ENCODE measurements at places on chromosomes 6 and 20.
A peak's percentile ranks its signal among the peaks of the same experiment; 100 is the strongest.

DNA sequence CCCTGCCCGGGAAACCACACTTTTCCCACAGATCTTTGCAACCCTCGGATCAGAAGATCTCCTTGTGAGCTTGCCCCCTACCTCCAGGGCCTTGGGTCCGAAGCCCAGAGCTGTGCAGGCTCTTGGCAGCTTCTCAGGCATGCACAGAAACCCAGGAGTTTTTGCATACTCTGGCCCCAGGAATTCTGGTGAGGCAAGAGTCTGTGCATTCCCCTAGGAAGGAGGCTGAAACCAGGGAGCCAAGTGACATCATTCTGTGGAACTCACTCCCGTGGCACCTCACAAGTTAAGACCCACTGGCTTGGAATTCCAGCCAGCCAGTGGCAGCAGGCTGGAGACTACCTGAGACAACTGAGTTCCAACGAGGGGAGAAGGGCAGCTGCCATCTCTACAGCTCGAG lies 100.1 kb downstream of the TNFRSF21 start:
- DNase-seq = no peak

- no peak for DNase-seq
These were observed 173.3 kb downstream of the PRDM13 start for GRCh38 chr6:99779631-99780555.

- no peak for DNase-seq
These were observed 19.8 kb upstream of the TREM1 start for GRCh38 chr6:41306187-41306854.

GRCh38 chr20:43306837-43307236 lies 117.1 kb upstream of the PTPRT start:
- no peak for DNase-seq

- DNase-seq = no peak
These were observed 40.7 kb upstream of the PBOV1 start for GRCh38 chr6:138258991-138259390.

GRCh38 chr6:17998003-17998402 lies 10.6 kb upstream of the KIF13A start:
- no peak for DNase-seq

- DNase-seq = no peak
These were observed 167.0 kb upstream of the MYLIP start for GRCh38 chr6:15961635-15962448.

DNA sequence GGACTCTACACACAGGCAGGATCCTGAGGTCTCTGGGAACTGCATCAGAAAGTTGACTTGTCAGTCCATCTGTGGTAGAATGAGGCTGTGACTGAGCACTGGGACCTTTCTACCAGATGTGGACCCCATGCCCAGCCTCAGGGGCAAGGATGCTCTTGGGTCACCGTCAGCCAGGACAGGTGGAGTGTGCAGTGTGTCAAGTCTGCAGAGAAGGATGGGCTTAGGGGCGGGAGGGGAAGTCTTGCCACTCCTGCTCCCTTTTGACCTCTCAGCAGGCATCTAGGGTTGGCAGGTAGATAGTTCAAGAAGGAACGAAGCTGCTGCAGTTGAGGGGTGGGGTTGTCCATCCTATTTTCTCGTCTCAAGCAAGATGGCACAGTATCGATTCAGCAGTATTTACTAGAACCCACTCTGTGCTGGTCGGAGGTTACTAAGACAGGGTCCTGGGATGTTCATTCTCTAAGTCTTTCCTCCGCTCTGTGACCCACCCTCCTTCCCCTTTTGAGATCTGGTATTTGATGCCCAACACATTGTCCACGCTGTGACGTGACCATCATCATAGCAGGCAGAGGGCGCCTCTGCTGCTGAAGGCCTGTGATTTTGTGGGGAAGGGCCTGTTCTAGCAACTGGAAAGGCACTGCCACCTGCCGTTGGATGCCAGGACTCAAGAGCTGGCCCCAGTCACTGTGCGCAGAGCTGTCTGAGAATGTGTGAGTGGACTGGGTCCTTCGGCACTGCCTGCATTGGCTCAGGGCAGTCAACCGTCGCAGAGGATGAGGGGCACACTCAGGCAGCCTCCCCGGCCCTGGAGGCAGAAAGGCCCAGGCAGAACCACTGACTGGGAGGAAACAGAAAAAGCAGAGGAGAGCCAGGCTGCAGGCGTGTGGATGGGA lies 23.2 kb downstream of the RBCK1 start:
- DNase-seq = peak; percentile 30

GRCh38 chr6:169101036-169101805 lies 152.4 kb downstream of the THBS2 start:
- no peak for DNase-seq

- DNase-seq = no peak
These were observed 59.7 kb downstream of the KIF13A start for GRCh38 chr6:17927705-17928104.

DNA sequence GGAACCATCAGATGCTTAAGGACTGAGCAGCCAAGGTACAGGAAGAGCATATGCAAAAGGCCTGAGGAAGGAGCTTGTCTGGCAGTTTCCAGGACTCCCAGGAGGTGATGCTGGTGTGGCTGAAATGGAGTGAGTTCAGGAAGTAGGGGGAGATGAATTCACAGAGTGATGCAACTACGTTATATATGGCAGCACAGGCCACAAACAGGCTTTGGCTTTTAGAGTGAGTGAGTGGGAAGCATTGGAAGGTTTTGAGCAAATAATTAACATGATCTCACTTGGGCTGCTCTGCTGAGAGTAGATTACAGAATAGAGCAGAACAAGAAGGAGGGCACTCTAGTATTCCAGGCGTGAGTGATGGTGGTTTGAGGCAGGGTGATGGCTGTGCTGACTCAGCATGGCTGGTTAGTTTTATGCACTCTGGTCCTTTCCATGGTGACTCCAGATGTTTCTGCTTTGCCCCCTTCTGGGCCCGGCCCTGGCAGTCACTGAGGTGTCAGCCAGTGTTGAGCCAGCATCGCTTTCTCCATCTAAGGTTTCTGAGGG lies 6.5 kb downstream of the BTN2A2 start:
- no peak for DNase-seq

GRCh38 chr20:38057351-38057972 lies 23.9 kb downstream of the RPRD1B start:
- peak; percentile 73 for DNase-seq

DNA sequence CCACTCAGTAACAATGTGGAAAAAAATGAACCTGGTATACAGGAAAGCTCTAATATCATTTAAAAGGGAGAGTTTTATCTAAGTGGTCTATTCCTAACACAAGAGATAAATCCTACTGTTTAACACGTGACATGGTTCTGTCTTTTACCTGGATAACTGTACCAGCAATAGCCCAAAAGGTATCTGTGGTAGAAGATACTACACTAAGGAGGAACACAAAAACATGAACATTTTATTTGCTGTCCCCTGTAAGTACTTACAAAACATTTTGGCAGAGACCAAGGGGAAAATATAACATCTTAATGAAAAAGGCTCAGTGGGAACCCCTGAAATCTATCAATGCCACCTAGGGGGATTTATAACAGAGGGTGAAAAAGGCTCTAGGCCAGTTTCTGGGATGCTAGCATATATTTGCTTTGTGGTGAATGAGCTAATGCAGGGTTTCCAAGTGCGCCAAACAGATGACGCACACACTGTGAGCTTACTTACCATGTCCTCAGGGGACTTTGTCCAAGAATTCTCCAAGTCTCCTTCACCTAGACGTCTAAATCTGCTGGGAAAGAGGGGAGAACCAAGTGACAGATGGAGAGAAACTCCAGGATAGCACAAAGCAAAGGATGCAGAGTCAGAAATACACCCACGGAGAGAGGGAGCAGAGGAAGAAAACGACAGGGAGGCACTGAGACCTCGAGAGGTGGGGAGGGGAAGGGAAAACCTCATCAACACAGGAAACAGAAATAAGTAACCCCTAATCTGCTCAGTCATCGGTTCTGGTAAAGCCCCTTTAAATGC lies 147.9 kb upstream of the PRND start:
- DNase-seq = no peak

- DNase-seq = no peak
These were observed 199.2 kb upstream of the SUPT3H start for GRCh38 chr6:45576648-45577624.

- no peak for DNase-seq
These were observed 9.2 kb upstream of the TFAP2A start for GRCh38 chr6:10424040-10424439.

GRCh38 chr20:51360451-51361201 lies 181.9 kb downstream of the NFATC2 start:
- DNase-seq = no peak

DNA sequence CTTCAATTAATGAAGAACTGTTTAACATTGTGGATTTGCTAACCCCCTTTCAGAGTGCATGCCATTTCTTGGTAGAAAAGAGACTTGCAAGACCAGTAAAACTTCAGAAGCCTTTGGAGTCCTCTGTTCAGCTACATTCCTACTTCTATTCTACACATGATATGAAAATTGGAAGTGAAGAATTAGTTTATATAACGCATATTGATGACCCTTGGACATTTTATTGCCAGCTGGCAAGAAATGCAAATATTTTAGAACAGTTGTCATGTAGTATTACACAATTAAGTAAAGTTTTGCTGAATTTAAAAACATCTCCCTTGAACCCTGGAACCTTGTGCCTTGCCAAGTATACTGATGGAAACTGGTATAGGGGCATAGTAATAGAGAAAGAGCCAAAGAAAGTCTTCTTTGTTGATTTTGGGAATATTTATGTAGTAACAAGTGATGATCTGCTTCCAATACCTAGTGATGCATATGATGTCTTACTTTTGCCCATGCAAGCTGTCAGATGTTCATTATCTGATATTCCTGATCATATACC lies 3.3 kb downstream of the TDRD6 start:
- DNase-seq = no peak

DNA sequence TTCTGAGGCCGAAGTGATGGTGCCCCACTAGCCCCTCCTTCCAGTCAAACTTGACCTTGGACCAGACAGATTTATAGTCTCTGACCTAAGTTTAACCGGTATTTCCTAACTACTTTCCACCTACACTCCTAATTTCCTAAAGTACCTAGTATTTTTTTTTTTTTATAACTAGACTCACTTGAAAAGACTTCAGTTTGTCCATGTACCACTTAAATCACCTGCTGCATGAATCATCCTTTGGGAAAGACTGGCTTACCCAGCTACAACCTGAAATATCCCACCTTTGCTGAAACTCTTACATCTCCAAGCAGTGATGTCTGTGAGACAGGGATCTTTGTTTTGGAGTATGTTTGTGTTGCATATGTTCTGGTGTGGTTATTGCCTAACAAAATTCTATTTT lies 71.1 kb downstream of the ZDHHC14 start:
- DNase-seq = no peak

DNA sequence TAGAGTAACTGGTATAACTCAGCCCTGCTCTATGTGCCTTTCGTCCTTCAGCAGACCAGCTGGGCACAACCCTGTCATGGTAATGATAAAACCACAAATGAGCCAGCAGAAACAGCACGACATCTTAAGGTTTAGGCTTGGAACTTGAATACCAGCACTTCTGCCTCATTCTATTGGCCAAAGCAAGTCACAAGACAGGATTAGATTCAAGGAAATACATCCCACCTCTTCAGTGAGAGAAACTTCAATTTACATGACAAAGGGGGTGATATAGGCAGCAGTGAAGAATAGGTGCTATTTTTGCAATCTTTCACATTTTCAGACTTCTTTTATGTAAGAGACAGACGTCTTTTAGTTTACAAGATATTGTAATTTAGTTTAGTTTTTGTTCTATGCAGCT lies 69.8 kb upstream of the SLC35F1 start:
- no peak for DNase-seq

GRCh38 chr20:54110041-54110440 lies 39.6 kb upstream of the BCAS1 start:
- no peak for DNase-seq

- no peak for DNase-seq
These were observed 35.4 kb upstream of the HMGN3 start for GRCh38 chr6:79269877-79270276.

- no peak for DNase-seq
These were observed 103.6 kb downstream of the GMDS start for GRCh38 chr6:2141644-2142290.

GRCh38 chr6:116369540-116369939 lies 1.2 kb upstream of the DSE start:
- no peak for DNase-seq

GRCh38 chr6:140225701-140226436 lies 851.4 kb upstream of the CITED2 start:
- no peak for DNase-seq

DNA sequence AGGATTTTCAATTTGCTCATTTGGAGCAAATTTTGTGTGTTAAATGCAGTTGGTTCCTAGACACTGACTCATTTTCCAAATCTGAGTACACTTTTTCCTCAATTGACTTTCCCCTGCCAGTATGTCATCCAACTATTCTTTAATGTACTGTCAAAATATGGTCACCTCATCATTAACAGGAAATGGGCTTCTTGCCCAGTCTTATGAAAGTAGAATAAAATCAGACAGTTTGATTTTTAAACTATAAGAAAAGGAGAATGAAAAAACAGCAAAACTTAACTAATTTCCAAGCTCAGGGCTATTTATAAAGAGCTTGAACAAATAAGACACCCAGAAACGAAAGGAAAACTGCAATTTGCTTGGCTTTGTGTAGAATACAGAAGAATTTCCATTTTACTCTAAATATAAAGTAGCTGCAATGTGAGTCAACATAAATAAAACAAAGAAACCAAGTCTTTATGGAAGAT lies 43.7 kb upstream of the RAB23 start:
- no peak for DNase-seq

- no peak for DNase-seq
These were observed 110.9 kb upstream of the SSTR4 start for GRCh38 chr20:22924046-22924737.

DNA sequence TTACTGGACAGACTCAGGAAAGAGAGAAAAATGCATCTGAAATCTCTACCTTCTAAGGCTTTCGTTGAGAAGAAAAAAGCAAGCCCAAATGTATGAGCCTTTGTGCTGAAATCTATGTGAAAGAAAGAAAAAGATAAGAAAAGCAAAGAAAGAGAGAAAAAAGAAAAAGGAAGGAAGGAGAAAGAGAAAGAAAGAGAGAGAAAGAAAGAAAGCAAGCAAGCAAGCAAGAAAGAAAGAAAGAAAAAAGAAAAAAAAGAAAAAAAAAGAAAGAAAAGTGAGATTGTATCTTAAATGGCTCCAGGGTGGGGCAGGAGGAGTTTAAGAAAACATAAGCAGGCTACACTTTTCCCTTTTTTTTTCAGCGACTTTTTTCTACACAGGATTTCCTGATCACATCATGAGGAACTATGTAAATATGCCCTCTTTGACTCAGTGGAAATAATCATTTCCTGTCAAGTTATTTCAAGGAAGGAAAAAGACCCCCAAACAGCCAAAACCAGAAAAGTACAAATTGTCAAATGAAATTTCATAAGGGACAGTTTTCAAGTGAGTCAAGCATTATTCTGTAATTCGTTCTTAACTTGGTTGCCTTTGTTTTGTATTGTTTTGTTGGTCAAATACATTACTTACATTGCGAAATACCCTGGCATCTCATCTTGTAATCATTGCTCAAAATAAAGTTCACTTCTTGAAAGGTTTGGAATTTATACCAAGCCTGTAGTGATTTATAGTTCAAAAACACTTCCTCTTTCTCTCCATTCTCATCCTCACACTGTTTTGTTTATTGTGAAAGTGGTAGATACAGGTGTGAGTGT lies 79.5 kb upstream of the RNF217 start:
- DNase-seq = no peak

- DNase-seq = peak; percentile 98
These were observed 59.7 kb upstream of the SNX9 start for GRCh38 chr6:157763129-157763903.

GRCh38 chr6:30000156-30000791 lies 57.9 kb downstream of the HLA-A start:
- no peak for DNase-seq

- DNase-seq = no peak
These were observed 12.6 kb downstream of the GLP1R start for GRCh38 chr6:39061182-39061581.
